ENCODE measurements at places on chromosomes 1 and 21. TPM values are rescaled to one million over a fixed set of nuclear protein-coding genes. Genes with fewer than 3 reads are reported as not detected.
A peak's percentile ranks its signal among the peaks of the same experiment; 100 is the strongest.

DNA sequence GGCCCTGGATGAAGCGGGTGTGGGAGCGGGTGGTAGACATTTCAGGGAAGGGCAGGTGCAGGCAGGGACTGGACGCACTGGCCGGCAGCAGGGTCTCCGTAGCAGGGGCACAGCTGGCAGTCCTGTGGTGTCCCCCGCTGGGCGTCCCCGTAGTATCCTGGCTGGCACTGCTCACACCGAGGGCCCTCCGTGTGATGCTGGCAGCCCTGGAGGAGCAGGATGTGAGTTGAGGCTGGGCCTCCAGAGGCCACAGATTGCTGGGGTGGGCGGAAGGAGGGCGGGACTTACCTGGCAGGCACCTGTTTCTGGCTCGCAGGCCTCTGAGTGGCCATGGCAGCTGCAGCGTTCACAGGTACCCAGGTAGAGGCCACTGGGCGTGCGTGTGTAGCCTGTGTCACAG is 62.3 kb downstream of the LDLRAD2 start:
- DNase-seq = no peak

Gene PTPRC
- 22.0 TPM for total RNA-seq

- DNase-seq = no peak
Measured at GRCh38 chr1:10704368-10704882, 92.0 kb downstream of the CASZ1 start.

Gene PBX1
- total RNA-seq = 95.4 TPM

Gene ATF3
- 6.7 TPM for total RNA-seq

- no peak for DNase-seq
Measured at GRCh38 chr1:10867914-10868598, 71.6 kb upstream of the CASZ1 start.

Gene ADAM30
- total RNA-seq = not detected

Gene BMP8A
- total RNA-seq = 0.33 TPM

DNA sequence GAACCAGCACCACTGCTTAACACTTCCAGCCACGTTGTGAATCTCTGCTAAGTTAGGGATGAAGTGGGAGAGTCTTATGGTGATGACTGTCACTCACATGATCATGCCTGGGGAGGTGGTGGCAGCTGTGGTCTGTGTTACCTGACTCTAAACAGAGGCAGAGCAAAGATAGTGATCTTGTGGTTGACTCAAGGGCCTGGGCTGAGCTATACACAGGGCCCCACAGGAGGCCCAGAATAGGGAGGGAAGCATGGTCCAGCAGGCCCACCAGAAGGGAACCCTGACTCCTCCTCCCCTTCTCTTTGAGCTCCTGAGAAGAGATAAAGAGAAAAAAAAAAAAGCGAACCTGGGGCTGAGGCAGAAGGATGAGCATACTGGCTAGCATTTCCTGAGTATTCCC is 55.0 kb downstream of the PLXNA2 start:
- DNase-seq = no peak

DNA sequence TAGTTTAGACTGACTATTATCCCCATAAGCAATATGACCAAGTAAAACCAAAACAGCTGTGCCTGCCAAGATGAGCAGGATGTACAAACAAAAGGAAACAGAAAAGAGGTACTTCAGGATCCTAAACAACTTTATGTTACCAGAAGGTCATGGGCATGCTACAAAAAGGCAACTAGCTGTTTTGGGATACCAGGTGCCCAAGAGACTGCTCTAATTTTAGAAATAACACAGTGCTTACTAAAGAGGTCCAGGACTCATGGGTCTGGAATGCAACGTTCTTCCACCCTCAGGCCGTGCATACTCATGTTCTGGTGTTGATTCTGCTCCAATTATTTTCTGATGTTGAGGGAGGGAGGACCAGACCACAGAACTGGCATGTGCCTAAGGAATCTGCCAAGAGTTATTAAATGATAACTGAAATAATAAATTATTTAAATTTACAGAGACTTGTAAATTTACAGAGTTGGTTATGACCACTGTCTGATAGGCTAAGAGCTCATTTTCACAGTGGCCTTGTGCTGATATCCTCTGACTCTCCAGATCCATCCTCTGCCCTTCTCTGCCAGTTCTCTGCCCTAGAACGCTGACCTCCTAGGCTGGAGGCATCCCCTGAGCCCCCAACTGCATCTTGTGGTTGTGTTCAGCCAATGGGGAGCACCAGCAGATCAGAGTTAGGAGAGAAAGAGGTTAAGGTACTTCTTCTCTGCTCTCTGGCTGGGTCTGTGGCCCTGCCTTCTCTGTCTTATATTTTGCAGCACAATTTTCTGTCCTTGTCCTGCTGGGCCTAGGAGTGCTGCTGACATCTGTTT is 37.7 kb upstream of the BCL10 start:
- DNase-seq = no peak

Gene RGS16
- 1.3 TPM for total RNA-seq

- no peak for DNase-seq
Measured at GRCh38 chr1:18947570-18947969, 8.9 kb downstream of the IFFO2 start.

Gene TCP10L
- 0.66 TPM for total RNA-seq

GRCh38 chr1:114549137-114549536 is 32.3 kb downstream of the BCAS2 start:
- DNase-seq = no peak

DNA sequence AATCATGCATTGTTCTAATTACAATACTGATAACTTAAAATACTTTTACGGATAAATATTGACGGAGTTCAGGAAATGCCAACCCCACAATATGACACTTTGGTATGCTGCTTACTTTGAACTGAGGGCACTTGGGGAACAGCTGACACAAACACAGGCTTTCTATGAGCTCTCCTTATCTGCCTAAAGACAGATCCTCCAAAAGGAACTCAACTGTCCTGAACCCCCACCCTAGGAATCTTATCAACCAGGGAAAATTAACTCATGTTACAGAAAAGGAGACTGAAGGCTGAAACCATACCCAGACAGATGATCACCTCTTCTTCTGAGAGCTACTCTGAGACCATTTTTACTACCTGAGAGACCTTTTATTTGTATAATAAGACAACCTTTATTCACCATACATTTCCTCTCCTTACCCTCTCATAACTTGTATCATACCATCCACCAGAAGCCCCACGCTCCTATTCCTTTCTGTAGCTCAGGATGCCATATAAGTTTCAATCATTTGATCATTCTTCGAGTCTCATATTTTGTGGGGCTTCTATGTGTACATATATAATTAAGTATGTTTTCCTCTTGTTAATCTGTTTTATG is 239.5 kb downstream of the FAF1 start:
- no peak for DNase-seq

DNA sequence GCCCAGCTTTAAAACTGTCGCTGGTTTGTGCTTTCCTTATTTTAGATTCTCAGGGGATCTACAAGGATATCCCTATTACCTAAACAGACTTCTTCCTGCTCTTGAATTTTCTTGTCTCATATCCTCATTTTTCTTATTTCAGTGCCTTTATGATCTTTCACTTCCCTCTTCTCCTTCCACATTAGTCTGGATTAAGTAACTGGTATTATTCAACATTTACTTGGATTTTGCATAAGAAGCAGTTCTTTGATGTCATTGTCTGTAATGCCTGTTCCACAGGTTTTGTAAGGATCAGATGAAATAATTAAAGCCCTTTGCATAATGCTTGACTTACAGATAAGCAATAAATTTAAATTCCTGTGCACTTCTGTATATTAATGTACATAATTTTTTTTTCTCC is 26.5 kb downstream of the CXADR start:
- DNase-seq = no peak

DNA sequence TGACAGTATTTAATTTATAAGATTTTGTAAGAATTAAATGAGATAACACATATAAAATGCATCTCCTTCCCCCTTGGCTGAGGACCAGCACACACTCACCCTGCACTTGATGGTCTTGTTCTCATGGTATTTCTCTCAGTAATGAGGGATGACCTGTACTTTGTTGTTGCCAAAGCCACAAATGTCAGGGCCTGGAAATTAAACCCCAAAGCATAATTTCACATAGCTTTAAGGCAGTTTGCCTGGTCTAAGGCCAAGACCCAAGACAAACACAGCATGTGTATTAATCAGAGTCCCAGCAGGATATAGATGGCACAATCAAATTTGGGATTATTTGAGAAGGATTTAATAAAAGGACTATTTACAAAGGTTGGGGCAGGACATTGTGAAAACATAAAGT is 48.6 kb upstream of the EPS15 start:
- peak; percentile 50 for DNase-seq

GRCh38 chr1:53949023-53949990 is 3.2 kb downstream of the LRRC42 start:
- DNase-seq = no peak

DNA sequence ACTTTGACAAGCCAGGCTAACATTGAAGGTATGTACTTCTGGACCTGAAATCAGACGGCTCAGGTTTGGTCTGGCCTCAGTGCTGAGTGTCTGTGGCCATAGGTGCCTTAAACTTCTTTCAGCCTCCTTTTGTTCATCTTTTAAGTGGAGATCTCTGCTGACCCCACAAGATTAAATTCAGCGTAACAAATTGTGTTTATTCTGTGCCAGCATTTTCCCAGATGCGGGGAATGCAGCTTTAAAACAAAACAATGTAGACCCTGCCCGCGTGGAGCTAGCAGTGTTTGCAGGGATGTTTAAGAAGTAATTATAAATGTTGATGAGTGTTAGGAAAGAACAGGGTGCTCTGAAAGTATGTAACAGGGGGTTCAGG is 923 bp downstream of the CAP1 start:
- DNase-seq = no peak

Gene DENND2C
- total RNA-seq = 2.6 TPM

DNA sequence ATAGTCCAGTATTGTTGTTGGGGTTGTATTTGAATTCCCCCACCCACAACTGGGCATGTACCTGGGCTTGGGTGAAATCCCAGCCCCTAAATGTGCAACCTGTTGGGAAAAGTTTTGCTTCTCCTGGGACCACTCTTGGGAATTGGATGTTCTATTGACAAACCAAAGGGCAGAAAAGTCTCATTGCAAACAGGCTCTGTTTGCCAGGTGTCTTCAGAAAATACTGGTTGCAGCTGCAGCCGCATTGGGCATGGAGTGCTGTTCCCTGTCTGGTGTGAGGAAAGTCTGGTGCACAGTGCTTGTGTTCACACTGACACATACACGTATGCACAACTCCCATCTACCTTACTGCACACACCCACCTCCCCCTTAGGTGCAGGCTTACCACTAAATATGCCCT is 12.1 kb downstream of the PTPRU start:
- DNase-seq = no peak

DNA sequence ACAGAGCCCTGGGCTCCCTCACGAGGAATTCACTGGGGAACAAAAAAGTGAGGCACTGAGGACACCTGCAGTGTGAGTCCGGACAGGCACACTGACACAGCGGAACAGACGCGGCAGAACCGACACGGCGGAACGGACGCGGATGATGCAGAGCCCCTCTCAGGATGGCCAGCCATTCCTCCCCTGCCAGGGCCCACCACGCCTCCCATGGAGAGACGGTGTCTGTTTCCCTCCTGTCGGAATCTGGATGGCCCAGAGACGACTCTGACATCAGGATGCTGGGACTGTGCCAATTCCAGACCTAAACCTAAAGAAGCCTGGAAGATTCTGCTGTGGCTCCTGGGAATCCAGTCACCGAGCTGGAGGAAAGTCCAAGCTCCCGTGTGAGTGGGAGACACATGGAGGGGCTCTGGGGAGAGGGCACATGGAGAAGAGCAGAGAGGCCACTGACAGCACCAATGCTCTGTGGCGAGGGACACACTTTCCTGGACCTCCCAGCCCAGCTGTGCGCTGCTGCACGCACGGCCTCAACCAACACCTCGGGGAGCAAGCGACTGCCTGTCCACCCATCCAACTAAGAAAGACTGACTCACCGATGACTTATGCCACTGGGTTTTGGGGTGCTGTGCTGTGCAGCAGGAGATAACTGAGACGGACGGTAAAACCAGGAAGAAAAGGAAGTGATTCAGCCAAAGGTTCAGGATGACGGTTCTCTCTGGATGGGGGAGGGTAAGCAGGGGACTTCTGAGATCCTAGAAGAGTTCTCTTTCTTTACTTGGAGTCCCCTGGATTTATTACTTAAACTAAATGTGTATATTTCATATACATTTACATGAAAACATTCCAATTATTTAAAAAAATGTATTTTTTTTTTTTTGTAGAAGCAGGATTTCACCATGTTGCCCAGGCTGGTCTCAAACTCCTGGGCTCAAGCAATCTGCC is 23.3 kb downstream of the ZBTB17 start:
- no peak for DNase-seq

Gene RGS4
- 6.7 TPM for total RNA-seq

DNA sequence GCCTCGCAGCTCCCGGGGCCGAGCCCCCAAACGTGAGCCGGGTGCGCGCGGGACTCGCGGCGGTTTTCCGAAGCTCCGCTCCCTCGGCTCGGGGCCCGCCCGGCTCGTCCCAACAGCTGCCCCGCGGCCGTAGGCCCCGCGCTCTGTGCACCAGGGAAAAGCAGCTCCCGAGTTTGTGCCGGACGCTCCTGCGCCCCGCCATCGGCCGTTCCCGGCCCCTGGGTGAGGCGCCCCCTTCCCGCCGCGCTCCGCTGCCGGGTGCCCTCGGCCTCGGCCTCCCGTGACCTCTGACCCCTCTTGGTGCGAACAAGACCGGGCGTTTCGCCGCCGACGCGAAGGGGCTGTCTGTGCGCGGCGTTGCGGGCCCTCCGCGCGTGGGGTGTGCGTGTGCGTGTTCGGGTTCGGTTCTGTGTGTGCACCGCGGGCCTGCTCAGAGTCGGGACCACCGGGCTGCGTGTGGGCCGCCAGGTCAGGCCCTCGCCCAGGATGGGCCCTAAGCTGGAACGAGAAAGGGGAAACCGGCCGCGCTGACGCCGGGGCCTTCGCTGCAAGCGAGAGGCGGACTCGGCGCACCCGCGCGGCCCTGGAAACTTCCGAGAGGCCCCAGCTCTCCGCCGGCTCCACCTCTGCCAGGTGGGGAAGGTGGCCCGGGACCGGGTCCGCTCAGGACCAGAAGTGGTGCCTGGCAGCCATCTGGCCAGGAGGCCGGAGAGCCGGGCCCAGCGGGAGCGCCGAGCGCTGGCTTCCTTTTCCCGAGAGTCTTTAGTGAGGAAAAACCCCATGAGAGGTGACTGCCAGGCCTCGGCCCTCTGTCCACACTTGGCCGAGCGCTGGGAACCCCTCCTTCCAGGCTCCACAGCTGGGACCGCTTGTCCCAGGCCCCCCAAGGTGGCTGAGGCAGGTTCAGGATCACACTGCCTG is 1.9 kb downstream of the PRDM16 start:
- DNase-seq = no peak

DNA sequence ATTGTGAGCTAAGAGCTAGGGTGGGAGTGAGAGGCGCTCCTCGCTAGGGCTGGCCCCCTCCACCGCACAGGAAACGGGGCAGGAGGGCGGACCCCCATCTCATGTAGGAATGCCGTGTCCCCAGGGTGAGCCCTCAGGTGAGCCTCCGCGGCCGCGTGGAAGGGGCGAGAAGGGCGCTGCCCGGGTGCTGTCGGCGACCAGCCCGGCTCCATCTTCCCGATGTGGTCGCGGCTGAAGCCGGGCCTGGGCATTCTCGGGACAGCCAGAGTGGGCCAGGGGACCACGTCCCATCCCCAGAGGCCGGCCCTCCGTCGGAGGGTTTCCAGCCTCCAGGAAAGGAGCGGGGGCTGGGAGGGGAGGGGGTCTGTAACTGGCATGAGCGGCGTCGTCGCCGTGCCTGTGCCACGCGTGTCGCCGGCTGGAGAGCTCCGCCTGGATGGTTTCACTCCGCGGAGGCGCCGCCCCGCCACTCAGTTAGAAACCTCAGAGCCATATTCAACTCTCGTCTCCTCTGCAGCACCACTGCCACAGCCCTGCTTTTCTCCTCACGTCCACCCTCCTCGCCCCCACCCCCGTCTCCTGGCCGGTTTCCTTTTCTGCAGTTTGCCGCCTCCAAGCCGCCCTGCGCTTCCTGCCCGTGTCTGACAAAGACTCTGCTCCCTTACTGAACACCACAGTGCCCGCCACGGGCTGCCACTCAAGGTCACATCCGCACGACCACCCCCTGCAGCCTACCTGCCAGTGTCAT is at the start of gene TMEM269:
Gene TMEM269, plus strand, starts transcription at position 46 of the 748 bp plus-strand sequence. CDS start 4,903 bp downstream, outside the sequence.
- no peak for DNase-seq

Gene NECTIN4
- total RNA-seq = 56.3 TPM

Measured in breast epithelium (tissue), 4 donors.